ENCODE measurements at places on chromosomes 5 and 9.

GRCh38 chr5:94081088-94081487, 339.7 kb upstream of the POU5F2 start:
- DNase-seq: no peak

DNA sequence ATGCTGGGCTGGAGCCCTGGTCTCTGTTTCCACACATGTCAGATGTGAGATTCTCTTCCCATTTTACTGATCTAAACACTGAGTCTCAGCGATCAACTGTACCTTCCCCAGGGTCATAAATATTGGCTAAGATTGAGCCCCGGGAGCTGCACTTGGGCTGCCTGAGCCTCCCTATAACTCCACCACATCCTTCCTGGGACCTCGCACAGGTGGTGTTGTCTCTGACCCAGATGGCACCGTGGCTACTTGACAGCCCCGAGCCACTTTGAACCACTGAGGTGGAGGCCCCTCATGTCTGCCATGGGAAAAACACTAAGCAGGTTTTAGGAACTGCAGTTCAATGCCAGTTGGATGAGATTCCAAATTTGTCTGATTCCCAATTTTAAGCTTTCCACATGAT, 586.5 kb downstream of the IRX1 start:
- DNase-seq: no peak

DNA sequence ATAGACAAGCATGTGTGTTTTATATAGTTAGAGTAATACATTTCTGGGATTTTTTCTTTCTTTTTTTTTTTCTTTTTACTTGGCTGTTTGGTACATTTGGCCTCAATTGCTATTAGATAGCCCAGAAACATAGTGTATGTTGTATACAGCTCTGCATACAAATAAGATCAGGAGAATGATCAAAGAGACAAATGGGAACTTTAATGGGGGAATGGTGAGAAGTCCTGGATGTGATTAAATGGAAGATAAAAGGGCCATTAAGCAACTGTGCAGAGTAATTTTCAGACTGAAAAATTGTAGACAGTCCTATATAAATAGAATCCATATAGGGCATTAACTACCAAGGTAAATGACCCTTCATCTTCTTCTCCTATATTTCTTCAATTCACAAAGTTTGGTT, 575.6 kb downstream of the EBF1 start:
- DNase-seq: no peak

DNA sequence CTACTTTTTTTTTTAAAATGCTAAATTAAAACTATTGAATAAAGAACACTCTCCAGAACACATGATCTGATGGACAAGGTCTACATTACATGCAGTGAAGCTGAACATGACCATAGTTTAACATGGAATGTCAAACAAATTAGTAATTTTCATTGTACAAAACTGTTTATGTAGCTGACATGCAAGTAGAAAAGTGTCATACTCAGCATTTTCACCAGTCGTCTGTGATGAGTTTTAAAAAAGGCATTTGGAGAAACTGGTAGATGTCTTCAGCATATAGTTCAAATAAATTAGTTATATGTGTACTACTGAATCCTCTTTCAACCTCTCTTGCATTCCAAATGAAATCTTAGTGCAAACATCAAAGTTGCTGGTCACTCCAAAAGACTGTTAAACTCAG, 301.9 kb downstream of the FER start:
- no peak for DNase-seq

- DNase-seq: no peak
These were observed 17.4 kb upstream of the KCNIP1 start for GRCh38 chr5:170486371-170486770.

DNA sequence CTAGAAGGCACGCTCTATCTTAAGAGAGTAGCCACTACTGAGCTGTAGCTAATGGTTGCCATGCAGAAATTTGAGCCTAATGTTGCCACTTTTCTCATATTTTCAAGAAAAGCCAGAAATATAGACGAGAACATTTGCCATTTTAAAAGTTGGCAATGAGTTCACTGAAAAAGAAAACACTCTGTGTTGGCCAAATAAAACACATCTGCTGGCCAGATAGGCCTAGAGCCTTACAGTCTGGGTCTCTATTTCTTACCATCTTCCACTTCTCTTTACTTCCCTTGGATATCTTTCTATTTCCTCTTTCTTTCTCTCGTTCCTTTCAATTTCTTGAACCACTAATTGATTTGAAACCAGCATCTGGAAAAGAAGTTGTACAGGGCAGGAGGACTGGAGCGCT, 36.6 kb upstream of the VCAN start:
- DNase-seq: no peak

DNA sequence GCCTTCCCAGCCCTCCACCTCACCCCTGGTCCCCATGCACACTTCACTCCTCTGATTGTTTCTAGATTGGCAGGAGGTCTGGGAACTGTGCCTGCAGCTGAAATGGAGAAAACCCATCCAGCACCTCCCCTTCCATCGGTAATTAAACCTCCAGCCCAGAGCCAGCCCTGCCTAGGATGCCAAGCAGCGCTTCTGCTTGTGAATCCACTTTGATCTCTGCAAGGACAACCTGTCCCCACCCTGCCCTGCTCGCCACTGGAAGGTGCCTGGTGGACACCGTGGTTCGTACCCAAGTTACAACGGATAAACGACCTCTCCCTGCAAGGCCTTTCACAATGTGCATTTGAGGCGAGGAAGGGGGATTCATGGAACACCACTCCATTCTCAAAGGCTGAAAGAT, 50.6 kb downstream of the IRX2 start:
- no peak for DNase-seq

GRCh38 chr9:36872641-36873040, 161.4 kb downstream of the PAX5 start:
- no peak for DNase-seq

DNA sequence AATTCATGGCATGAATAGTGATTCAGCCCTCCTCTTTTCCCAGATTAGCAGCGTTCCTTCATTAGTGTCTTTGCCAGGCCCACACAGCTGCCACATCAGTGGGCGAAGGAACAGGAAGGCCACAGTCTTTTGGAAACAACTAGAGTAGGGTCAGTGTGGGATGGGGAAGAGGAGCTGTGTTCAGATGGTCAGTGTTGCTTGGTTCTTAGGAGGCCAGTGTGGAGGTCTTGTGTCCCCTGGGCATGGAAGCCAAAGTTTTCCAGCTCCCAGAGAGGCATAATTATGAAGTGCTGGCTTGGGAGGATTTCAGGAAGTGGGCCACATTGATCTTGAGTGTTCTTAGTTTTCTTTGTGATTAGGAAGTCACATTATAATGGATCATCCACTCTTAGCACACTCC, 269.6 kb downstream of the PSAT1 start:
- no peak for DNase-seq

GRCh38 chr5:139061856-139062255, 136.3 kb downstream of the SIL1 start:
- DNase-seq: no peak

DNA sequence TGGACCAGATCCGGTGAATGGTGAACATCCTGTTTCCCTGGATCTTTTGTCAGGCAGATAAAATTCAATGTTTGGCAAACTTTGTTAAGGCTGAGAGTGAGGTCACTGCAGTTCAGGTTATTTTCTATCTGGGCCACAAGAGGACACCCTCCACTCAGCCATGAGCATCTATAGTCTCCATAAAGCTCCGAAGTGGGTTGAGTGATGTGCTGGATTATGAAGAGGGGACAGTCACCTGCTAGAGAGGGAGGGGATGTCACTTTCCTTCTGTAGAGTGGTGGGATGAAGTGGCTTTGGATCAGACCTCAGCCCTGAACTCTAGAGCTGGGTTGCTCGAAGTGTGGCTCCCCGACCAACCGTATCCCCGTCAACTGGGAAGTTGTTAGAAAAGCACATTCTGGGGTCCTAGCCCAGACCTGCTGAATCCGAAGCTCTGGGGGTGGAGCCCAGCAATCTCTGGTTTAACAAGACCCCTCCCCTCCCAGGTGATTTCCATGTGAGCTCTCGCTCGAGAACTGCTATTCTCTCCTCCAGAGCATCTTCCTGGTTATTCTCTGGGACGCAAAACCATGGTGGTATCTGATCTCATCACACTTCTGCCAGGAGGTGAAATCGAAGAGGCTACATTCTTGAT, 31.8 kb upstream of the FGF1 start:
- DNase-seq: no peak

Data from stimulated activated CD8-positive, alpha-beta memory T cell treated with anti-CD3 and anti-CD28 coated beads, Interleukin-12 subunit alpha, Interleukin-12 subunit beta, amount 100 ng/mL, for 1 hour (primary cell).